ENCODE measurements at places on chromosomes 6 and 20.

DNA sequence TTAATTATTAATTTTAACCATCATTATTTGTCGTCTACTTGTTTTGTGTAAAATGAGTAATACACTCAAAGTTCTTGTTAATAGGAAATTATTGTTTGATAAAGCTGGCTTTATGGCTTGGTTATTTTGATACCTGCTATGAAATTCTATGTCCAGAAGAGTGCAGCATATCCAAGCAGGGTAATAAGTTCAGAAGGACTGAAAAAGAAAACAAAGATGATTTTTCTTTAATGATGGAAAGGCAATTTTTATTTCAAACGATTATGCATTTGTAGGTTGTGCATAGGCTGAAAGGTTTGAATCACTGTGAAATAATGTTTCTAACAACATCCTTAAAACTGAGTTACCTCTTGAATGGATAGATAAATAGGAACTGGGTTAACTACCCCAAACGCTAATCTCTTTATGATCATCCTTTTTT is 1.4 kb upstream of the MAN1A1 start:
- DNase-seq = peak; percentile 30

DNA sequence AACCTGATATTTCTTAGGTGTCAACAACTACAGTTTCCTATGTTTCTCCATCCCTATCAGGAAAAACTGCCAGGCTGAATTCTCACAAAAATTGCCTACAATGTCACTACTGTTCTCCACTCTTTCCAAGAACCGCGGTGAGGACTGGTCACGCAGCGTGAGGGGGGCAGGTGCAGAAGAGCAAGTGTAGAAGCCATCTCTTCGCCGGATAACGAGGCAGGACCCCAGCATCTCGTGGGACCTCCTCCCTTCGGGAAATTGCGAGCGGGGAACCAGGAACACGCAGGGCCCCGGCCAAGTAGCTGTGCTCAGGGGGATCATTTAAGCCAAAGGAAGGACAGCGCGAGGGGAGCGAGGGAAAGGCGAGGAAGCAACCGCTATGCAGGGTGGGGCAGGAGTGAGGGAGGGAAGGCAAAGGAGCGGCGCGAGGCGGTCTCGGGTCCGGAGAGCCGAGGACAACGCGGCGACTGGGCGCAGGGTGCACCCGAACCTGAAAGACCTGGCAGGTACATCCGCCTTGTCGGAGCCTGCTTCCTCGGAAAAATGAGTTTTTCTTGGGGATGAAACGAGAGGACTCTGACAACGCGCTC is 559 bp downstream of the APMAP start:
- peak; percentile 35 for DNase-seq

DNA sequence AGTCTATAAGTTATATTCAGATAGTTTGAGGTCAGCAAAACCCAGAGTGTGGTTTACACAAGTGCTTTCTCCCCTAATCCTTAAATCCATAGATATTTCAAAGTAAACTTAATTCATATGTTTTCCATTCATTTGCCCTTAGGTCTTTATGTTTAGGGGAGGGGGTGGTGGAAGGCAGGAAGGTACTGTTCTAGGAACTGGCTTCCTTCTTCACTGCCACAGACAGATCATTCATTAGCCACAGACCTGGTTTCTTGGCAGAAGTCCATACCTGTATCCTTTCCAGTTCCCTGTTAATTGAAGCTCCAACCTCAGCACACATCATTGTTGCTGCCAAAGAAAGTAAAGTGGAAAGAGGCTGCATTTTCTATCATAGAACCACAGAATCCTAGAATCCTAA is 123.0 kb downstream of the AIG1 start:
- DNase-seq = no peak

GRCh38 chr6:14174226-14174625 is 56.7 kb downstream of the CD83 start:
- no peak for DNase-seq

DNA sequence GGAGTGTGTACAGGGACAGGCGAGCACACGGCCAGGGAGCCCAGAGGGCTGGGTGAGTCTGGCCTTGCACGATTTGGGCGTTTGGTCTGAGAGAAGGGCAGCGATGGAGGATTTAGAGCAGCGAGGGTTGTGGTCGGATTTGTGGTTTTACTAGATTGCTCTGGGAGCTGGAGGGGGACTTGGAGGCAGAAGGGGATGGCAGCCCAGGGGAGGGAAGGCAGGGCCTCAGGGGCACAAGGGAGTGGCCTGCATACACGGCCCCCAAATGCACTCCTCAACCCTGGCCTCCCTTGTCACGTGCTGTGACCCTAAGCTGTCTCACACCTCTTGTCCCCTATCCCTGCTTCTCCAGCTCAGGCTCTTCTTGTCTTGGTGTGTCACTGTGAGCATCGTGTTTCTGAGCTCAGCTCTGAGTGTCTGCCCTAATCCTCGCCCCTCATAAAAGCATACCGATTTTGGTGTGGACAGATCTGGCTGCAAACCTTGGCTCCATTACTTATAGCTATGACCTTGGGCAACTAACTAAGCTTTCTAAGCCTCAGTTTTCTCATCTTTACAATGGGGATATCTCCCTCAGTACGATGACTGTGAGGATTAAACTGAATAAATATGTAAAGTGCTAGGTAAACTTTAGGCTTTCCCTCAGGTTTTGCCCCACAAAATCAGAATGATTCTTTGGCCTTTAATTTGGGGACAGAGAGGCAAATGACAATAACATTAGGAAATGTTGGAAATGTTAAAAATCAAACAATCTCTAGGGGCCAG is 120.1 kb upstream of the ARMC2 start:
- no peak for DNase-seq

DNA sequence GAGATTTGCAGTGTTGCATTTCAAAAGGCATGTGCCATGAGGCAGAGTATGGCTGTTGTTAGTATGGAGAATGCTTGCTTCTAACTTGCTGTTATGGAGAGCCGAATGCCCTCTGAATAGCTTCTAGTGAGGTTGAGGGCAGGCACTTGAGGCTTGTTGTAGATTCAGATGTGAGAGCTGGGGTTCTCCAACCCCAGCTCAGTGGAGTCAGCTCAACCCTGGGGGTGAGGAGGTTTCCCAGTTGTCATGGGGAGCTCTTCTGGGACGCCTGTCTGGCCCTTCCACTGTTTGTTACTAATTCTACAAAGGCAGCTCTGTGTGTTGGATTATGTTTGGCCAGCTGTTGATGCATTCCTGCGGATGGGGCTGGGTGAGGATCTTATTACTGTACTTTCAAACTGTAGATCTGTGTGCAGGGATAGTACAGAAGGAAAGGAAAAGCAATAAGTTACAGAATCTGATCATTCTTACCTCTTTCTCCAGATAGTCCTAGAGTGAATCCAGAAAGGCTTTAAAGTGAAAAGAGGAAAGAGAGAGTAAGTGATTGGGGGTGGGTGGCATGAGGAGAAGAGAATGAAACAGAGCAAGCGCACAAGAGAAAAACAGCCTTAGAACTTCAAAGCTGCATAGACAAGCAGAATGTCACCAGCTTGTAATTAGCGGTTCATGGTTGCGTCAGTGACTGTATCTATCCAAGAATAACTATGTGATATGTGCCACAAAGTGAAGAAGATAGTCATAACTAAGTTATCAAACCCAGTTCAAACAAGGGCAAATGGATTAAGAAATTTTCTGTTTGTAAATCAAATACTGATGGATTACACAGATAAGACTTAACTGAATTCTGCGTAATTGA is 148.7 kb downstream of the PRL start:
- peak; percentile 85 for DNase-seq

GRCh38 chr6:27592481-27593199 is 119.7 kb upstream of the ZNF184 start:
- DNase-seq = peak; percentile 77

DNA sequence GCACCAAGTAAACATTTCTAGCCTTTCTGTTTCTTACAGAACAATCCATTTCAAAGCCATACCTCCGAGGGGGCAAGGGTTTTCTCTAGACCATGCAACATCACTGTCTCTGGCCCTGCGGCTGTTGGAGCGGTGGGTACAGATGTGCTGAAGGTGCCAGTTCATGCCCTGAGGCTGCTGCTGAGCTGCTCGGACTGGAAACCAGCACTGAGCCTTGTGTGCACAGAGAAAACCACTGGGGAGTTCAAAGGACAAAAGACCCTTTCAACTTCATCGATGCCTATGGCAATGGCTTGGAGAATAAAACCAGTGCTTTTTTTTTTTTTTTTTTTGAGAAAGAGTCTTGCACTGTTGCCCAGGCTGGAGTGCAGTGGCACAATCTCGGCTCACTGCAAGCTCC is 93.3 kb upstream of the IYD start:
- no peak for DNase-seq

DNA sequence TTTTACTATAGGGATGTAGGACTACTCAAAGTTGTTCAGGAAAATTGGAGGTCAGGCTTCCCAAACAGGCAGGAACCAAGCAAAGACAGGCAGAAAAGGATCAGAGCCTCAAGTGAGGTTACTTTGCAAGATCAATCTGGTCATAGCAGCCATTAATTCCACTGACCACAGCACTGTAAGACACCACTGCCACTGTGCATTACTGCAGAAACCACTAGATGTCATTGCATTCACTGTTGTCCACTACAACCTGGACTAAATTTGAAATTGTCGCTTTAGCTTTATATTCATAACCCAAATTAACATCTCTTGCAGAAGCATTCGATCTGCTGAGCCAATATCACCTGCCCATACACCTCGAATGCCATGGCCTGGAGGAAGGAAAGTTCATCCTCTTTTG is 126.9 kb upstream of the UFL1 start:
- no peak for DNase-seq

DNA sequence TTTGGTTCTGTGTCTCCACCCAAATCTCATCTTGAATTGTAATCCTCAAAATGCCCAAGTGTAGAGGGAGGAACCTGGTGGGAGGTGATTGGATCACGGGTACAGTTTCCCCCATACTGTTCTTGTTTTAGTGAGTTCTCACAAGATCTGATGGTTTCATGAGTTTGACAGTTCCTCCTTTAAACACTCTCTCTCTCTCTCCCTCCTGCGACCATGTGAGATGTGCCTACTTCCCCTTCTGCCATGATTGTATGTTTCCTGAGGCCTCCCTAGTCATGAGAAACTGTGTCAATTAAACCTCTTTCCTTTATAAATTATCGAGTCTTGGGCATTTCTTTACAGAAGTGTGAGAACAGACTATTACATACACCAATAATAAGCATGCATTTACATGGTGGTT is 12.1 kb upstream of the EYS start:
- no peak for DNase-seq

GRCh38 chr6:148085631-148086331 is 256.9 kb upstream of the SASH1 start:
- peak; percentile 79 for DNase-seq

- DNase-seq = no peak
These were observed 57.6 kb downstream of the ZNF831 start for GRCh38 chr20:59221049-59221706.

DNA sequence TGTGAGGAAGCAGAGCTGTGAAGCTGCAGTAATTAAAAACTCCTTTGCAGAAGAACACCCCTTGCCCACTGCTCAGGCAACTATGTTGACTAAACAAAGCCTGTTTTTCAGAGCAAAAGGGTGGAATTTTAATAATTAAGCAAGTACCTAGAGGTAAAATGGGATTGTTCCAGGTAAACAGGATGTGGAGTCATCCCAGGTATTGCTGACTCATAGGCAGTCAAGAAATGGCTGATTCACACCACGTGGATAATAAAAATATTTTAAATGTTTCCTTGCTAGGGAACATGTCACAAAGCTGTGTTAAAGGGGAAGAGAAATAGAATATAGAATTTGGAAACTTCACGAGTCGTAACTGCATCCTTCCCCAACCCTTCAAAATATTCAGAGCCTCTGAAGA is 491.8 kb downstream of the BTBD3 start:
- DNase-seq = no peak

DNA sequence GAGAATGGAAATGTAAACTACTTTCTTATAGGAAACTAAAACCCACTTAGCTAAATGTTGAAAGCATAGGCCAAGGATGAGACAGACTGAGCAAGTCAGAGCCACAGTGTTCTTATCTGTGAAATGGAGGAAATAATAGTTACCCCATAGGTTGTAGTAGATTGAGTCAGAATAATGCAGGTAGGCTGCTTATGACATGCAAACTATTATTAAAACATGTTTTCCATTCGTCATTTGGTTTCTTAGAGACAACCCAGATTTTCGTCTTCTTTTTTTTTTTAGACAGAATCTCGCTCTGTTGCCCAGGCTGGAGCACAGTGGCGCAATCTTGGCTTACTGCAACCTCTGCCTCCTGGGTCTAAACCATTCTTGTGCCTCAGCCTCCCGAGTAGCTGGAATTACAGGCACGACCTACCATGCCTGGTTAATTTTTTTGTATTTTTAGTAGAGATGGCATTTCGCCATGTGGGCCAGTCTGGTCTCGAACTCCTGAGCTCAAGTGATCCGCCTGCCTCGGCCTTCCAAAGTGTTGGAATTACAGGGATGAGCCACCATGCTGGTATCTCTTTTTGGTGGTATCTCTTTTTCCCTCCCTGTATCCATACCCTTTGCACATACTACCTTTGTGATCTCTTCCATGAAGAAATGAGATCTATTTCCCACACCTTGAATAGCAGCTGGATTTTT is 196.5 kb upstream of the ZNF217 start:
- DNase-seq = no peak

GRCh38 chr6:140156131-140156530 is 781.7 kb upstream of the CITED2 start:
- DNase-seq = peak; percentile 2

DNA sequence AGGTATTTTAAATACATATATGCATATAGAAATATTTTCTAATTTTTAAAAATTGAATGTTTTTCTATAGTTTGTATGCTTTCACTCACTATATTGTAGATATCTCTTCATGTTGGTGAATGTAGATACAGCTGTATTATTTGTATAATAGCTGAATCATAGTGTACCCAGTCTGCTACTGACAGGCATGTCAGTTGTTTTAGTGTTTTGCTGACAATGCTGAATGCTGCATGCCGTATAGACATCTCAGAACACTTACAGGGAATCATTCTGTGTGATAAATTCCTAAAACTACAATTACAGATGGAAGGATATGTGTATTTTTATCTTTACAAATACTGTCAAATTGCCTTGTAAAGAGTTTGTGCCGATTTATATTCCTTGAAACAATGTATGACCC is 175.4 kb downstream of the SIM1 start:
- DNase-seq = no peak

GRCh38 chr6:37893257-37893656 is 73.7 kb downstream of the ZFAND3 start:
- no peak for DNase-seq

- DNase-seq = peak; percentile 75
These were observed 111.5 kb downstream of the ARHGAP18 start for GRCh38 chr6:129598244-129599187.

- DNase-seq = no peak
These were observed 23.5 kb upstream of the NPBWR2 start for GRCh38 chr20:64130876-64131275.

DNA sequence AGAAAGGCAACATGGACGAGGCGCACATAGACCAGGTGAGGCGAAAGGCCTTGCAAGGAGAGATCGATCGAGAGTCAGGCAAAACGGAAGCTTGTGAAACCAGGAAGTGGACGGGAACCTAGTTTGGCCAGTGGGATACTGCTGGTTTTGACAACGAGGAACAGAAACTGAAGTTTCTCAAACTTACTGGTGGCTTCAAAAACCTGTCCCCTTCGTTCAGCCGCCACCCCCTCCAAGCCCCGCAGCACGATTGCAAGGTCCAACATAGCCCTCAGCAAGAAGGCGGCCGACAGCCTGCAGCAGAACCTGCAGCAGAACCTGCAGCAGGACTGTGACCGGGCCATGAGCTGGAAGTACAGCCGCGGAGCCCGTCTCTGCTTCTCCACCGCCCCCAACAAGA is 238.0 kb downstream of the KHDC1L start:
- DNase-seq = no peak

- DNase-seq = no peak
These were observed 1085.8 kb upstream of the CITED2 start for GRCh38 chr6:140460267-140460666.

- DNase-seq = no peak
These were observed 10.2 kb upstream of the EEF1A2 start for GRCh38 chr20:63509088-63509564.
